ENCODE measurements at places on chromosomes 1 and 21.

DNA sequence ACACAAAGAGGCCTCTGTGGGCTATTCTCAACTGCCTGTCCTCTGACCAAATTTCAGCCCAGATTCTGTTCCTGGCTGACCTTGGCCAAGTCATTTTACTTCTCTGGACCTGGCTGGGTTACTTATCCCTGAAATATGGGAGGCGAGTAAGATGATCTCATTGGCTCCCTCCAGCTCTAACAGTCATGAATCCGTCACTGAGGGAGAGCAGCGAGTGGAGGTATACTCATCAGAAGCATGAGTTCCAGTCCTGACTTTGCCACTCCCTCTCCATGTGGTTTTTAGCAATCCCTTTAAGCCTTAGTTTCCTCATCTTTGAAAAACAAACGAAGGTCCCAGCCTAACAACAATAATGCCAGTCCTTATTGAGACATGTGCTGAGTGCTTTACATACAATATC lies 63.5 kb downstream of the CCDC185 start:
- DNase-seq: no peak

- no peak for DNase-seq
These were observed 2.4 kb upstream of the RNU5D-1 start for GRCh38 chr1:44733365-44733764.

DNA sequence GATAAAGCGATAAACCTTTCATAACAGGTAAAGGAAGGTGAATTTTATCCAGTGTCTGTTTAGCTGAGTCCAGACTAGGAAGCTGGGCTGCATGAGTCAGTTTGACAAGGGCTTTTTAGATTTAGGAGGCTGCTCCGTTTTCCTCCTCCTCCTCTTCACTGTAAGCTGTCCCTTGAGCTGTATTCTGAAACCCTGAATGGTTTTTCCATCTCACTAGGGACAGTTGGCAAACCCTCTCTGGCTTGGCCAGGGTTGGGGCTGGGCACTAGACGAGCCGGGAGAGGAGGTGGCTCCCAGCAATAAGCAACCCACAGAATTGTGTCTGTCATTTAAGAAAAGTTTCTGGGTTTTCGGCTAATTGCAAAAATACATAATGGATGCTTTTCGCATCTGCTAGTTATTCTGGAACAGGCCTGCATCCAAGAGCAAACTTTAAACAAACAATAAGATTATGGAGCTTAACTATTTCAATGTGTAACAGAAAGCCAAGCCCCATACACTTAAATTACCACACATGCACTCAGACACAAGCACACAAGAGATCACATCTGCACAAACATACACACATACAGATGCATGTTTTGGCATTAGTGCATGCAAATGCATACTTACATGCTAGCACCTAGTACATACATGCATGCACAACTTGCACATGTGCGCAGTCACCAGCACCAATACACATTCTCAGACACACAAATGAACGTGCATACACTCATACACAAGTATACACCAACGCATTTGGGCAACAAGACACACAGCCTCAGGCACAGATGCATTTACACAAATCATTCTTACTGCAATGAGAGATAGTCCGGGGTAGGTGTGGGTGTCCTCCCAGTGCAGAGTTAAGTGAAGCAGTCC lies 27.8 kb upstream of the FOXE3 start:
- DNase-seq: no peak

GRCh38 chr1:105102371-105102770 lies 1352.7 kb downstream of the AMY1C start:
- DNase-seq: no peak

GRCh38 chr1:92655197-92655801 lies 129.6 kb downstream of the EVI5 start:
- DNase-seq: no peak

- DNase-seq: no peak
These were observed 274.4 kb downstream of the RYR2 start for GRCh38 chr1:237316352-237316751.

DNA sequence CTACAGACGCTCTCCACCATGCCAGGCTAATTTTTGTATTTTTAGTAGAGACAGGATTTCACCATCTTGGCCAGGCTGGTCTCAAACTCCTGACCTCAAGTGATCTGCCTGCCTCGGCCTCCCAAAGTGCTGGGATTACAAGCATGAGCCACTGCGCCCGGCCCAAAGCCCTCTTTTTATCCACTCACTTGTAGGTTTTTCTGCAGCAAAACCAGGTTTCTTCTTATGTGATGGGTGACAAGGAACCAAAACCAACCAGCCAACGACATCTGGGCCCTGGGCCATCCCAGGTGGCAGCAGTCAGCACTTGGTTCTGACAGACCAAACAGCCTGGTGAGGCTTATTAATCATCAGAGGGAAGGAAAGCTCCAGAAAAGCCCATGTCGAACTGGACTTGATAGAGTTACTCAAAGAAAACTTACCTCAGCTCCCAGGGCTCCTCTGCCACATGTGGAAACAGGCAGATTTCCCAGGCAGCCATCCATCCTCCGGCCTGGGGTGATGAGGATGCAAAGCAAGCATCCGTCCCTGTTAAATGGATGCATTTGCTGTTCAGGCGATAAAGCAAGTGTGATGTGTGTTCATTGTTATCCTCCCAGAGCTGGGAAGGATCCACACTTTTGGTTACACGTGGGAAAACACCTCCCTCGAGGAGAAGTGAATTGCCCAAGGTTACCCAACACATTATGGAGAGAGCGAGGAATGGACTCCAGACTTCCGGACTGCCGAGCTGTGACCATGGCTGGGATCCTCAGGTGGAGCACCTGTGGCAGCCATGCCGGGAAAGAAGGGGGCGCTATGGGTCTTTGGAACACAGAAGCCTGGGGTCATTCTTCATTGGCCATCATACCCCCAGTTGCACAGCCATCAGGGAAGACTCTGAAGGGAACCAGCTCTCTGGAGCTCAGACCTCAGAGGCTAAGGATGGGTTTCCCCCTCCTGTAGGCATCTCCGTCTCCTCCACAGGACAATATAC lies 118.8 kb downstream of the HUNK start:
- no peak for DNase-seq

DNA sequence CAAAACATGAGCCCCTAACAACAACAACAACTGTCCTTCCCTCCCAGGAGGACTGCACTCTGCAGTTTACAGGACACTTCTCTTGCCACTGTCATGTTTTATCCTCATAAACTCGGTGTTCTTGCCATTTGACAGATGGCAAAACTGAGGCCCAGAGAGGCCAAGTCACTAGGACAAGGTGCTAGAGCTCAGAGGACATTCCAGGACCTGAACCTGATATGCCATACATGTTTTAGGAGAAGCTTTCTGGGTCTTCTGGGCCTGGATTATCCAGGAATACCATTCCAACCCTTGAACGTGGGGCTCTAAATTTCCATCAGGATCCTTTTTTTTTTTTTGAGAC lies 19.4 kb upstream of the TENT5B start:
- no peak for DNase-seq

- no peak for DNase-seq
These were observed 60.1 kb downstream of the CCDC30 start for GRCh38 chr1:42523171-42523570.

- DNase-seq: no peak
These were observed 412 bp downstream of the GPR25 start for GRCh38 chr1:200873116-200873670.

- DNase-seq: no peak
These were observed 43.6 kb upstream of the ROR1 start for GRCh38 chr1:63730211-63730610.

GRCh38 chr1:189819751-189820150 lies 657.9 kb downstream of the BRINP3 start:
- no peak for DNase-seq

DNA sequence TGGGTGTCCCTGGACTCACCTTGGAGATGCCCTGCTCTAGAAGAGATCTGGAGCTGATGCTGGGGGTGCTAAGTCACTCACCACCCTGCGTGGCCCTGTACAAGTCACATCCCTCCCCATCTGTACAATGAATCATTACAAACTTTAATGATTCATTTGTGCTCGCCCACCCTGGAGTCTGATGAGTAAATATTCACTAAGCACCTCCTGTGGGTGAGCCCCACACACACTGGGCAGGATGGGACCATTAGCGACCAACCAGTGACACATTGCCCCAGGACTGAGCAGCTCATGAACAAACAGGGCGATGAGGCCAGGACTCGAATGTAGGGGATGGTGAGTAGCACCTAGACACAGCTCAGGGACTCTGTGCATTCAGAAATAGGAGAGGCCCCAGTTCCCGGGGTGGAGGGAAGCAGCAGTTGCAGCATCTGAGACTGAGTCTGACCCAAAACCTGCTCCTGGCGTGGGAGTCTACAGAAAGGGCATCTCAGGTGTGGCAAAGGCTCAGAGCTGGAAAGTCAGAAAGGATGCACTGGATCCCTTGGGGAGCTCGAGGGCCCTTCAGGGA lies 18.1 kb upstream of the PDZK1IP1 start:
- DNase-seq: no peak

DNA sequence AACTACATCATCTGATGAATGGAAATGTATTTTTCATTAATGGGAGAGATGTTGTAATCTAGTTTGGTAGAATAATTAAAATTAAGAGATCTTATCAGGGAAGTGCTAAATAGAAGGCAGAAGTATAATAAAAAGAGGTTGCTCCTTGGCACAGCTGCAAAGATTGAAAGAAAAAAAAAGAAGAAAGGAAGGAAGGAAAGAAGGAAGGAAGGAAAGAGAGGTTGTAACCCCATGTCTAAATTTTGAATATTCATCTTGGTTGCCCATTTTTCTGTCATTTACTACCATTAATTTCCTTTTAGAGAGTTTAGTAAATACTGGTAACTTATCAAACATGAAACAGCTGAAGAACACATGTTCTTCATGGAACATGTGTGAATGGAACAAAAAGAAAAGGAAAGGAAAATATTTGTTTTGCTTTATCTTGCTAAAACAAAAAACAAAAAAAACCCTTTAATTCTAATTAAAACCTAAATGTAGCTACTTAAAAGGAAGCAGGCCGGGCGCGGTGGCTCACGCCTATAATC lies 10.5 kb upstream of the MDM4 start:
- DNase-seq: no peak

- DNase-seq: no peak
These were observed 57.5 kb downstream of the DIPK1A start for GRCh38 chr1:92903765-92904164.

GRCh38 chr21:39661121-39661520 lies 48.4 kb downstream of the B3GALT5 start:
- DNase-seq: no peak

- no peak for DNase-seq
These were observed 607.7 kb downstream of the KIF26B start for GRCh38 chr1:245762396-245762910.

DNA sequence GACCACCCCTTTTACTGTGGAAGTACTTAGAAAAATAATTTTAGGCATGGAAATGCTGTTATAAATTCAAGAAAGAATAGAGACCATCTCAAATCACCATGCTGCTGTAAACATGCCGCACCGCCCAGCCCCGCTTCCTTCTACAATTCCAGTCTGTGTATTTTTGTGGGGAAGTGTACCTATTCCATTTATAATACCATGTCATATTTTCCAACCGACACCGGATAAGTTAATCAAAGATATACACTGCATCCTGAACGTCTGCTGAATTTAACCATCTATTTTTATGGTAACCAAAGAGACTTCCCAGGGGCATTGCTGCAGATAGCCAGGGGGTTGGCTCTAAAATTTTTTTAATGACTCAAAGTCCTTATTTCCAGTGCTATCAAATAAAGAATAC lies 16.0 kb downstream of the CCN1 start:
- DNase-seq: no peak

GRCh38 chr1:24980836-24981630 lies 51.0 kb upstream of the RUNX3 start:
- DNase-seq: no peak

- no peak for DNase-seq
These were observed 94.3 kb downstream of the NIBAN1 start for GRCh38 chr1:184879876-184880557.

- DNase-seq: no peak
These were observed 7.7 kb downstream of the ARHGEF19 start for GRCh38 chr1:16204634-16205333.

DNA sequence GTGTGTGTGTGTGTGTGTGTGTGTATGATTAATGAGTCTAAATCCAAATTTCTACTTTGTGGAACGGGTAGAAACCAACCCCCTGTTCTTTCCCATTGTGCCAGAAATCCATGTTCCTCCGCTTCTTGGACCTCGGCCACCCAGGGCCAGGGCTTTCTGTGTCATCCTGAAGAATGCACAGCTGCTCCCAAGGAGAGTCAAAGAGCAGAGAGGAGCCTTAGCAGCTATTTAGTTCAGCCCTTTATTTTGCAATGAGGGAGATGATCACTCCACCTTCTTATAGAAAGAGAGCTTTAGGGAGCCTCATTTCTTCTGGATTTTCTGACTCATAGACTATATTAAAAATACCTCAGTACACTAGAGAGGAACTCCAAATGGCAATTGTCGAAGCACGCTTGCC lies 489.3 kb upstream of the VAMP3 start:
- DNase-seq: no peak

DNA sequence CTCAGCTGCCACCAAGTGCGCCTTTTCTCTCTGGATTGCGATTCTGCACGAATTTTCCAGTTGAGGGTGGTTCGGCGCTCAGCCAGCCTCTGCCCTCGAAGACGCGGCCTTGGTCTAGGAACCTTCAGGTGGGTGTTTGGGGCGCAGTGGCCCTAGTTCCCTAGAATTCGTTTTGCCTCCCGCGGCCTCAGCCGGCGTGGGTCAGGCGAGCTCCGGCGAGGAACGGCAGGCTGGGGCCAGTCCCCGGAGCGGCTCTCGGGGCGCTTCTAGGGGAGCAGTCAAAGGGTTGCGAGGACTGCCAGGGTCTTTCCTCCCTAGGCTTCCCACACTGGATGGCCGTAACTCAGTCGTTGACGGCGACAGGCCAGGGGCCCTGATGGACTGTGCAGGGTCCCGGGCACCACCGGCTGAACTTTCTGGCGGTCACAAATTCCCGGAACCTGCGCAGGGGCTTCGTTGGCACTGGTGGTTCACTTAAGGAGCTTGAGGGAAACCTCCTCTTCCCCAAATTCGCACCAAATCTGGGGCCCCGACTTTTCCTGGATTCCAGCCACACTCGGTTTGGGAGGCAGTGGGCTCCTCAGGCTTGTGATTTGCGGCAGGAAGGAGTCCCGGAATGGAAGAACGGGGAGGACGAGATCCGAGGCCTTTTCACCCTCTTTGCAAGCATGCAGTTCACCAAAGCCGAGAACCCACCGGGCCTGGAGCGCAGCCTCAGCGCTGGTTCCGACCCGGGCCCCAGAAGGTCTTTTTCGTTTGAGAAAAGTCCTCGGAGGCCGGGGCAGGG lies 1.2 kb downstream of the DMBX1 start:
- DNase-seq: no peak

- DNase-seq: no peak
These were observed 4.5 kb downstream of the FHL3 start for GRCh38 chr1:38000529-38001455.

DNA sequence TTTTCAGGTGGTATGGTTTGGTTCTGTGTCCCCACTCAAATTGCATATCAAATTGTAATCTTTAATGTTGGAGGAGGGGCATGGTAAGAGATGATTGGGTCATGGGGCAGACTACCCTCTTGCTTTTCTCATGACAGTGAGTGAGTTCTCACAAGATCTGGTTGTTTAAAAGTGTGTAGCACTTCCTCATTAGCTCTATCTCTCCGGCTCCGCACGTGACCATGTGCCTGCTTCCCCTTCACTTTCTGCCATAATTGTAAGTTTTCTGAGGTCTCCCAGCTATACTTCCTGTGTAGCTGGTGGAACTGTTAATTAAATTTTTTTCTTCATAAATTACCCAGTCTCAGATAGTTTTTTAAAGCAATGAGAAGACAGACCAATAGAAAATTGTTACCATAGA lies 843.2 kb downstream of the AMY1C start:
- DNase-seq: no peak

- DNase-seq: no peak
These were observed 39.7 kb downstream of the RIPK4 start for GRCh38 chr21:41726970-41727783.

GRCh38 chr1:177305040-177306018 lies 134.6 kb downstream of the BRINP2 start:
- no peak for DNase-seq

Data from stimulated activated CD8-positive, alpha-beta memory T cell treated with anti-CD3 and anti-CD28 coated beads, Interleukin-7, amount 100 ng/mL, for 4 hours (primary cell).